ENCODE measurements at places on chromosomes 2 and 18.

DNA sequence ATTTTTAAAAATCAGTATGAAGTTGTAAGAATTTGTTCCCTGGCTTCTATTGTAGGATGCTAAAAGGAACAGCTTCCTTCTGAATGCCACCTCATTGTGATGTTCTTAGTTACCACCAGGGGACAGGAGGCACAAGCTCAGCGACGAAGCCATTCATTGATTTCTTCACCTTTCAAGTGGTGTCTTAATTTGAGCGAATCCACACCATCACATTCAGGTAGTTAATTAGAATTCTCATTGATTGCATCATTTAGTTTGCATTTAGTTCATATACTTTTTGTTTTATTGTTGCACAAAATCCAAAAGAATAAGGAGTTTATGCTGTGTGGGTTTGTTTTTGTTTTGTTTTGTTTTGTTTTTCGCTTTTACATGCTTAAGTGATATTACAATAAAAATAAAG lies 23.1 kb downstream of the CYP27C1 start:
- DNase-seq: no peak

DNA sequence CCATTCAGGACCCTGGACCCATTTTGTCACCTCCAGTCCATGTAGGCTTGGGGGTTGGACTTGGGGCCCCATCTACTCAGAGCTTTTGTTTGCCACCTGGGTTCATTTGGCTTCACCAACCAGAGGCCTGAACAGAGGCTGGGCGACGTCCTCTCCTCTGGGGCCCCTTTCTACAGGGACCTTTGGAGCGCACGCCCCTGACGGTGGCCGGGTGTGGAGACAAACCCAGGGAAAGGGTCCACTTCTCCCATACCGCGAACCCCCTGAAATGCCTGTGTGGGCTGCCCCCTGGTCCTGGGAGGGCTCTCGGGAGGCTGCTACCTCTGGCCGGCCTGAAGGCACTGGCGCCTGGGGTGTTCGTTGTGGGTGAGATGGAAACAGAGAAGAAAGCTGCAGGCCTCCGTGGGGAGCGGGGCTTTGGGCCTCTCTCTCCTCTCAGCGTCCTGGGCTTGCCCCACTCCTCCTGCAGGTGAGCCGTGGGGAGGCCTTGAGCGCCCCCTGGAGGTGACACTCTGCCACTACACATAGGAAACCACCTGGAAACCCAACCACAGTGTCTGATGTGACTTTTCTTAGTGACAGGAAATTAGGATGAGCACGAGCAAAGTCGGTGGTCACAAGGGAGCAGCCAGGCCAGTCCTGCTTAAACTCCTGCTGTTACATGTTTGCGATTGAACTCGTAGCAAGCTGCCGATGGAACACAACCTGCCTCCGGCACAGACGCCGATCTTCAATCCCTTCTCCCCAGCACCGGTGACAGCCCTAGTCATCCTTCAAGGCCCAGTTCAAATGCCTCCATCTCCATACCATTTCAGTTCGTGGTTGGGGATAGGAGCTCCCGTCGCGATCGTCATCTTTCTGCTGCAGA lies 12.0 kb upstream of the NTSR2 start:
- DNase-seq: peak; percentile 72

DNA sequence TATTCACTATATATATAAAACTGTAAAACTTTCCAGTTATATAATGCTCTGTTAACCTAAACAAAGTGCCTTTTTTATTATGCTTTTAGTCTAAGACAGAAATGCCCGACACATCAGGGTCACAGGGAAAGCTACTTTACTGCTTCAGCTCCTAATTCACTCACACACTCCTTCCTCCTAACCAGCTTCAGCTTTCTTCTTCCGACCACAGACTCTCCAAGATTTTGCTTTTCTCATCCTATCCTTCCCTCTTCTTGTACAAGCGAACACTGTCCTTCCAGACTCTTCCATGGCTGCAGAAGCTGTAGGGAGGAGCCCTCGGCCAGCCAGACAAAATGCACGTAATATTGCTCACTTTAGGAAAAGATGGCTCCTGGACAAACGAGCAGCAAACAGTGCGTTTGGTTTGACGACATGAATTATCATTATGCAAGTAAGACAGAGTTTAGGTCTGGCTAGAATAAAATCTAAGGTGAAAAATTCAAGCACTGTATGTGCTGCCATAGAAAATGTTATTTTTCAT lies 47.5 kb upstream of the HNRNPA3 start:
- DNase-seq: peak; percentile 9

- no peak for DNase-seq
These were observed 24.5 kb upstream of the CCDC68 start for GRCh38 chr18:54983791-54984190.

GRCh38 chr18:3458952-3459853 lies 9.2 kb downstream of the TGIF1 start:
- no peak for DNase-seq

GRCh38 chr18:55106466-55106865 lies 147.2 kb upstream of the CCDC68 start:
- no peak for DNase-seq

DNA sequence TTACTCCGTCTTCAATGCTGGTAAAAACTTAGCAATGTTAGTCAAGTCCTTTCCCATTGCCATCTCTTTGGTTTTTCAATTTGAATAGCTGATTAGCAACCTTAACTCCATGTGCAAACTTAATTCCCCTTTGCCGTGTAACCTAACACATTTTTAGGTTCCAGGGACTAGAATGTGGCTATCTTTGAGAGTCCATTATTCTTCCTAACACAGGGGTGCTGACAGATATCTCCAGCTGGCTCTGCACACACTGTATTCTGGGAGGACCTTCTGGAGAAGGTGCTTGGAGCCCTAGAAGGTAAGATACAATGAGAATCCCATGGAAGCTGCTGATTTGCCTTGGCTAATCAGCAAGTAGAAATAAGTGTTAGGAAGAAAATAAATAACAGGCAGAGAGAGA lies 104.6 kb upstream of the STON1 start:
- no peak for DNase-seq

- DNase-seq: no peak
These were observed 13.4 kb upstream of the WDR75 start for GRCh38 chr2:189427872-189428271.

DNA sequence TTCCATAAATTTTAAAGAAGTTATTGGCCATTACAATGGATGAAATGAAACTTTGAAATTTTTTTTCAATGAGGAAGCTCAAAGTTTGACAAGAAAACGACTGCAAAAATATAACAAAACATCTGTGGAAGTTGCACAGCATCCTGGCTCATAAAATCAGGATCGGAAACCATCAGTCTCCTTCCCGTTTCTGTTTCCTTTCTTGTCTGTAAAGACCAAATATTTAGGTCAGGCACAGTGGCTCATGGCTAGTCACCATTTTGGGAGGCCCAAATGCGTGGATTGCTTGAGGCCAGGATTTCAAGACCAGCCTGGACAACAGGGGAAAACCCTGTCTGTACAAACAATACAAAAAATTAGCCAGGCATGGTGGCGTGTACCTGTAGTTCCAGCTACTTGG lies 27.6 kb upstream of the SSB start:
- DNase-seq: no peak

GRCh38 chr18:78984941-78985784 lies 5.5 kb downstream of the SALL3 start:
- peak; percentile 45 for DNase-seq

DNA sequence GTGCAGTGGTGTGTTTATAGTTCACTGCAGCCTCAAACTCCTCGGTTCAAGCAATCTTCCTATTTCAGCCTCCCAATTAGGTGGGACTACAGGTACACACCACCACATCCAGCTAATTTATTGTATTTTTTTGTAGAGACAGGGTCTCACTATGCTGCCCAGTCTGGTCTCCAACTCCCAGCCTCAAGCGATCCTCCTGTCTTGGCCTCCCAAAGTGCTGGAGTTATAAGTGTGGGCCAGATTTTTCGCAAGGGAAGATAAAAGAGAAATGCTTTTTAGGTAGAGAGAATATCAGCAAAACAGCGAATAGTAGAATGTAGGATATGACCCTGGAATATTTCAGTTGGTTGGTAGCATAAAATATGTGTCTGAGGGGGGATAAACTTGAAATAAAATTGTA lies 4.3 kb downstream of the DDX1 start:
- DNase-seq: no peak

GRCh38 chr2:202023904-202024266 lies 9.8 kb upstream of the FZD7 start:
- DNase-seq: no peak

DNA sequence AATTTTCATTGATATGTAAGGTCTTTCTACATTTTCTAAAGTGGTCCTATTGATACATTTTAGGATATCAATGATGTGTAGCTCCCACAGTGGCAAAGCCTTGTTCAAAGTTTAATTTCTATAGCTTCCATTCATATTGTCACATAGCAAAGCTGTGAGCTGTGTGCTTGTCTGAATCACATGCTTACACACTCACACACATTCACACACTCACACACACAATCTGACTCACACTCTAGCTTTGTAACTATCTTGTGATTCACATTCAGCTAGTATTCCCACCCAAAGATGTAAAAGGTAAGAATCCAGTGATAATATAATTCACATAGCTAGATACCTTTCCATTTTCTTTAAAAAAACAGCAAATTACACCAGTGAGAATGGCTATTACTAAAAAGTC lies 58.7 kb downstream of the MAPRE2 start:
- no peak for DNase-seq

DNA sequence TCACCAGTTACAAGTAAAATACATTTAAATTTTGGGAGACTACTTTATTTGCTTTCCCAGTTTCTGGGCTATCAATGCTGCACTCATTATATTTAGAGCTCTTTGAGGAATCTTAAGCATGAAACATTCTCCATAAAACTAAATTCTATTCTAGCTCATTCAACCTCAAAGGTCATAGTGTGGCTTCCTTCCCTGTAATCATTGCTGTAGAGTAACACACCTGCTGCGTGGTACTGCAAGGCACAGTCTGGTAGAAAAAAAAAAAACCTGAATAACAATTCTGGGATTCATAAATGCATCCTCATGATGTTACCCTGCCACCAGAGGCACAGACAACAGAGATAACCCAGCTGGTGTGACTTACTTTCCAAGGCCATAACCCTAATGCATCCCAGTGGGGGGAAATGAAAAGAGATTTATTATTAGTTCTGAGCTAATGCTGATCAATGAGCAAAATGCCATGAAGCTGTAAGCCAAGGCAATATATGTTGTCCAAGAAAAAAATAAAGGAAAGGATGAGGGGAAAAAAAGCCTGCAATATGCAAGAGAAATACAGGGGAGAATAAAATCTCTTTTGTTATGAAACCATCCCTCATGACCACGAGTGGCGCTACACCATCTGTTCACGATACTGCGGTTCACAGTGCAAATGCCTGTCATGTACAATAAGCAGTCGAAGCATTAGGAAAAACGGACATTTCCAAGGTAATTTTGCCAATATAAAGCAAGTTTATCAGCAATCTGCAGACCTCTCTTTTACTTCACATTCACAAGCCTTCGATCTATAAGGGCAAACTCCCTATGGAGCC lies 1481.6 kb upstream of the PIK3C3 start:
- DNase-seq: no peak

DNA sequence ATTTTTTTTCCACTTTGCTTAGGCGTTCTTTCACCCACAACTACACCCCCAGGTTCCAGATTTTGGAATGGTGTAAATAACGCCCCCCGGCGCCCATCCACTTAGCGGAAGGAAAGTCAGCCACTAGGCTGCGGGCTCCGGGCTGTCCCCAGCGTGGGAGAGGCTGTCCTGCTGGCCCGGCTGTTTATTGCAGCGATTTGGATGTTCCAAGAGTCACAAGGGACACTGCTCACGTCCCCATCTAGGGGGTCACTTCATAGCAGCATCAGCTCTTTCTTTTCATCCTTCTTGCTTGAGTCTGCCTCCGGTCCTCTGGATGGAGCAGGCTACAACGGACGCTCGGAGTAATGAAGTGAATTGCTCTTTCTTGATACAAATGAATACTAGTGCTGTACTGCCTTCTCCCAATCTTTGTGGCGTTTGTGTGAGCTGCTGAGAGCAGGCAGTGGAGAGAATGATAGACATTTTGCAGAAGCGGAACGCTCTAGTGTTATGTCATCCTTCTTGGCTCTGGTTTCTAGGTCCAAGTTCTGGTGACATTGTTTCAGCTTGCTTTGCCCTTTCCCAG lies 50.7 kb upstream of the PAIP2B start:
- DNase-seq: peak; percentile 13

DNA sequence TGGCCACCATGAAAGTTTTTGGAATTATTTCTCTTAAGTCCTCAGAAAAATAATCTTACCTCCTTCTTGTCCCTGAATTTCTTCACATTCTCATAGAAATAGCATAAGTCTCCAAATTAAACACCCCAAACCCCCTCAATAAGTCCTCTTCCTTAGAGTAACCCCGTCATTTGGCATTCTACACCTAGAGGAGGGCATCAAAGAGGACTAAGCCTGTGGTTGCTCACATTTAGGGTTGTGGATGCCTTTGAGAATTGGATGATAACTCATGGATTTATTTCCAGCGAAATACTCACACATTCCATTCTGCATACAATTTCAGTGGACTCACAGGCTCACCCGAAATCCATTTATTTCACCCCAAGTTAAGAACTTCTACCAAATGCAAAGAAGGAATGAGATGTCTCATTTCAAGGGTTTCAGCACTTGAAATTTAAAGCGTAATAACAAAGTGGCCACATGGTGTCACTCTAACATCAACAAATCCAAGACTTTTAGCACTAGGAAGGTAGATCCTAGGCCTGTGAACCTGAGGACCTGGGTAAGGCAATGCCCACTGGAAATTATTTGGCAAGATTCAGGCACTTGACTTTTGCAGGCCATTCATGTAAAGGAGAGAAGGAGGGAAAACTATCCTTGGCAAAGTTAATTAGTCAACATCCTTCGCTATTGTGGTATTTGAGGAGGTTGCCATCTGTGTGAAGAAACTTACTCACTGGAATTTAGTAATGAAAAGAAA lies 24.6 kb downstream of the DYTN start:
- peak; percentile 50 for DNase-seq

GRCh38 chr2:146720170-146720569 lies 1124.7 kb upstream of the ACVR2A start:
- no peak for DNase-seq

Data from activated T-cell treated with anti-CD3 and anti-CD28 coated beads, Interleukin-2, amount 50 U/mL, for 72 hours (primary cell).